ENCODE measurements at places on chromosomes 5 and 9.

- DNase-seq, result no peak
Measured at GRCh38 chr5:24854350-24854749, 209.6 kb upstream of the CDH10 start.

DNA sequence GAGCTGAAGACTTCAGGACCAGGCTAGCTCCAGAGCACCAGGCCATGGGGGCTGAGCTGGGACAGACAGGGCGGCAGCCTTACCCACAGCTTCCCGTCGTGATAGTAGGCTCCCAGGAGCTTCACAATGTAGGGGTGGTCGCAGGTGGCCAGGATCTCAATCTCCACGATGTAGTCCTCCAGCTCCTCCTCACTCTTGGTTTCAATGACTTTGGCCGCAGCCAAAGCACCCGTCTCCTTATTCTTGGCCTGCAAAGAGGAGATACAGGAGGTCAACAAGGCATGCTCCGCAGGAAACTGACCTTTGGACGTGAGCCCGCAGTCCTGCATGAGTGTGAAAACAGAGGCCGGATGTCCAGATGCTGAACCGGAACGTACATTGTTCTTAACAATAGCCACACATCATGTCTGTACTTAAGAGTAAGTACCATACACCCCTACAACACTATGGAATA lies 31.5 kb downstream of the STK10 start:
- DNase-seq, result no peak

GRCh38 chr9:123816817-123817472 lies 113.0 kb downstream of the DENND1A start:
- DNase-seq, result no peak

GRCh38 chr5:153905219-153905618 lies 133.5 kb downstream of the FAM114A2 start:
- DNase-seq, result no peak

GRCh38 chr9:101859620-101860019 lies 121.2 kb upstream of the GRIN3A start:
- DNase-seq, result no peak

- no peak for DNase-seq
Measured at GRCh38 chr5:93708442-93708841, 33.0 kb downstream of the POU5F2 start.

DNA sequence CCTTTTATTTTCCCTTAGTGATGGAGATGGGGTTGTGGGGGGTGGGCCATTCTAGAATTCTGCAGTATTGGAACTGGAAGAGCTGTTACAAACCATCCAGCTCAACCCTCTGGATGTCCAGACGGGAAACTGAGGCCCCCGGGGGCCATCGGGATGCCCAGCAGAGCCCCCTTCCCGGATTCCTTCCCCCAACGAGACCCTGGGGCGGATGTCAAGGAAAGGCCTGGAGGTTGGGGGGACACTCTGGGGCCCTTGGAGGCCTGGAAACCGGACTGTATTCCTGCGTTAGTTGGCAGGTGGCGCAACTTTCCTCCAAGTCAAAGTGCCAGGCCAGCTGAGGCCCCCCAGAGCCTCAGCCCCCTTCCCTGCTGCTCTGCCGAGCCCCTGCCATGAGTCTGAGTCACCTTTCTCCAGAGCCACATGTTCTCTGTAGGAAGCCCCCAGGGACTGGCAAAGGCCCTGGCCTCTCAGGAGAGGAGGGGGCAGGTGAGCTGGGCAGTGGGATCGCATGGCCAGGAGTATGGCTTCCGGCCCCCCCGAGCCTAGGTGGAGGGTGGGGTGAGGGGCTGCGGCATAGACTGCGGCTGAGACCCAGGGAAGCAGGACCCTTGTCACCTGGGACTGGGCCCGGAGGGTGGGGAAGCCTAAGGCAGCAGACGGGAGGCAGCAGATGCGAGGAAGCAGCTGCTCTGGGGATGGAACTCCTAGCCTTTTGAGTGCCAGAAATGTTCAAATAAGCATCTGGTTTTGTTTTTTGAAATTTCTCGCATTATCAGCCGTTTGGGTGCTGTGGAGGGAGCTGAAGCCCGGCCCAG lies 17.8 kb upstream of the FIBCD1 start:
- no peak for DNase-seq

DNA sequence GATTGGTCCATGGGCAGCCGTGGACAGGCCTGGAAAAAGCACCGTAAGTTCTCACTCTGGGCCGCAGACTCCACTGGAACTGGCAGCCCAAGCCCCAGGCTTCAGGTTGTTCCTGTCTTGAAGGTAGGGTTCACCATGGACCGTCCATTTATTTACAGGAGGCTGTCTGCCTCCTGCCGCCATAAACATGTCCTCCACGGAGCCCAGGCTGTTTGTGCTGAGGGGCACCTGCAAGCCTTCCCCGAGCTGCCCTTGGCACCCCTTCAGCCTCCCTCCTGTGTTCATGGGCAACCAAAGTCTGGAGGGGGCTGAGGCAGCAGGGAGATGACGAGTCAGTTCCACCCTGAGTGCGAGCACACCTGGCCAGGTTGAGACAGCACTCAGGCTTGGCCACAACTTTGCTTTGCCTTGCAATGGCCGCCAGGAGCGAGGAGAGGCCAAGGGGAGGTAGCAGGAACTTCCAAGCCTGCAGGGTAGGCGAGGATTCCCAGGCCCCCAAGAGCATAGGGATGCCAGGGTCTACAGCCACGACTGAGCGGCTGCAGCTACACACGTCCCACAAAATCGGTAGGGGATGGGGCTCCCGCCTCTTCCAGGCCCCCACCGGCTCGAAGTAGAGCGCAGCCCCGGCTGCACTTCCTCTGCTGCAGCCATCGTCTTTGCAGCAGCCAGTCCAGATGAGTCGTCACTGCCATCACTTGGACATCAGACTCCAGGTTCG lies 1625.6 kb upstream of the ACO1 start:
- no peak for DNase-seq

- DNase-seq, result no peak
Measured at GRCh38 chr9:107669422-107669821, 179.9 kb upstream of the KLF4 start.

DNA sequence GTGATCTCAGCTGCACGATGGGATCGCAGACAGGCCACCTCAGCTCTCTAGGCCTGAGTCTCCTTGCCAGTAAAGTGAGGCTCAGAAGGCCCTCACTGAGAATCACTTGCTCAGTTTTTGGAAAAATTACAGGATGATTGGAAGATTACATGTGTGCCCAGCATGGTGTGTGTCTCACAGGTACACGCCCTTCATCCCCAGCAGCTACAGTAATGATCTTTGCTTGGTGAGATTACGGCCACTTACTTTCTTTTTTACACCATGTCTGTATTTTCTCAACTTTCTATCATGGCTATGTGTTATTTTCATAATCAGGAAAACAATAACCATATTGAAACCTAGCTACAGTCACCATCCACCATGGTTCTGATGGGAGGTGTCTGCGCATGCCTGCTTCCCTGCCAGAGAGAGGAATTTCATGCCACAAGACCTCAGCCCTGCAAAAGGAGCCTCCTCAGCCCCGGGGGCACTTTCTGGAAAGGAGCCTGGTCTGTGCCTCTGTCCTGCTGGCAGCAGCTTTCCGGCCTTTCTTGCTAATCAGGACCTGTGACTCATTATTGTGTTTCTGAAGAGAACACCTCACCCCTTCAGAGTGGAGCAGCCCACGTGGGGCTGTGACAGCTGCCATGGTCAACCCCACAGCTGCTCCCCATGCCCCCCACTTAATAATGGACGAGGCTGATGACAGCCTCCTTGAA lies 64.2 kb upstream of the OLFM1 start:
- no peak for DNase-seq

DNA sequence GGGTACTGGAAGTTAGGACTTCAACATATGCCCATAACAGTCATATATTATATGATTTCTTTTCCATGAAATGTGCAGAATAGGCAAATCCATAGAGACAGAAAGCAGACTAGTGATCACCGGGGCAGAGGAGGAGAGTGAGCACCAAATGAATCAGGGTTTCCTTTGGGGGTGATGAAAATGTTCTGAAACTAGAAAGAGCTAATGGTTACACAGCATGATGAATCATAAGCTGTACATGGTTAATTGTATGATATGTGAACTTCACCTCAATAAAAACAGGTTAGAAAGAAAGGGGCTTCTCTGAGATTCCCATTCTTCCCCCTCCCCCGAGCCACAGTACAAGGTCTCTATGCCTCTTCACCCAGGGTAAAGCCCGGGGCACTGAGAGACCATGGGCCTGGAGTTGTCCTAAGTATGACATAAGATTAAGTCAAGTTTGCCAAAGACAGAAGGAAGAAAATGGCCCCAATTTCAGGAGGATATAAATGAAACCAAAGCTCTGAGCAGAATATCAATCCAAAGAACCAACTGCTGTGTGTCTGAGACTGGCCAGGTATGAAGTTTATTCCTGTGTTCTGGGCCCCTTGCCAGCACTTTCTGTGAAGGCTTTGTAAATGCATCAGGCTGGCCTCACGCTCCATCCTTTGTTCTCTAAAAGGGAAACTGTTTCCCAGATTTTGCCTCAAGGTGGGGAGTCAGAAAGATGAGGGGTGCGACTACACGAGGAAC lies 243.8 kb downstream of the CDK5RAP2 start:
- no peak for DNase-seq
